ENCODE measurements at places on chromosomes 5 and 9.

GRCh38 chr9:7075154-7075553 is 317.4 kb downstream of the KDM4C start:
- DNase-seq, result no peak

DNA sequence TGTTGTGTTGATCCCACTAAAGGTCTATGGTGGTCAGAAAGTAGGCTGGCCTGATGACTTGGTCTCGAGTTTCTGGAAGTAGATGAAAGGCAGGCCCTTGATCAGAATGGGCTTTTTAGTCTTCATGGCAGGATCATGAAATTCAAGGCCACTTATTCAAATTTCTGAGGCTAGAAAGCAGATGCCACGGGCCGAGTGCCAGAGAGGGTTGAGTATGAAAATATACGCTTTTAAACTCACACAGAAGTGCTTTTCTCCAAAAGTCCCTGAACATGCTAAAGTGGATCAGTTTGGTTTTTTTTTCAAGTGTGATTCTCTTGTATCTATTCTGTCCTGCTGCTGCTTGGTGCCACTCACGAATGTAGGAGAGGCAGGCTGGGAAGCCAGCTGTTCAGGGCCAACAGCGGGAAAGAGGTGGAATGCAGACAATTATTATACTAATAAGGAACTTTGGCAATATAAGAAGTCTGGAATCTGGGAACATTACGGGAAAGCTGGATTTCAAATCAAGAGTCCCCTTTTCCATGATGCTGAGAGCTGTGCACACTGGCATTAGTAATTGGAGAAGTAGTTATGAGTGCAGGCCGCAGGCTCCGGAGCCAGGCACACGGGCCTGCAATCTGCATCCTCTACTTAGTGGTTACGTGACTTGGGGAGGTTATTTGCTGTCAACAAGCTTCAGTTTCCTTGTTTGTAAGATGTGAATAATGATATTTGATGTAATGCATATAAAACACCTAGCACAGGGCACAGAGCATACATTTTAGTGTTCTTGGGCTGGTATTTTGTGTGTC is 95.8 kb downstream of the LMNB1 start:
- DNase-seq, result no peak

- no peak for DNase-seq
Observed at GRCh38 chr5:120160124-120160895, 303.8 kb upstream of the PRR16 start.

- DNase-seq, result no peak
Observed at GRCh38 chr5:75963554-75963953, 119.6 kb upstream of the SV2C start.
